ENCODE measurements at places on chromosomes 2 and 18. TPM values are rescaled to one million over a fixed set of nuclear protein-coding genes. Genes with fewer than 3 reads are reported as not detected.

TRIM54 gene
- not detected for total RNA-seq

SPEG gene
- 0.10 TPM for total RNA-seq

DPP4 gene
- total RNA-seq, result 1.2 TPM

ASAP2 gene
- total RNA-seq, result not detected

MRPS9 gene
- total RNA-seq, result 19.8 TPM

NEB gene
- total RNA-seq, result 5.1 TPM

KIAA2012 gene
- total RNA-seq, result not detected

RANBP2 gene
- 69.5 TPM for total RNA-seq

EGR4 gene
- total RNA-seq, result 0.30 TPM

MATN3 gene
- total RNA-seq, result not detected

SH2D6 gene
- total RNA-seq, result 1.1 TPM

VWA3B gene
- not detected for total RNA-seq

AQP4 gene
- total RNA-seq, result not detected

CLEC4F gene
- total RNA-seq, result not detected

TMEM17 gene
- not detected for total RNA-seq

GRCh38 chr2:101120124-101120996 lies 30.8 kb downstream of the TBC1D8 start:
- DNase-seq, result no peak

- no peak for DNase-seq
Measured at GRCh38 chr2:205555566-205556230, 126.6 kb upstream of the NRP2 start.

GRCh38 chr2:203533676-203534591 lies 1.2 kb downstream of the RAPH1 start:
- peak; percentile 18 for DNase-seq

GRCh38 chr2:68426848-68427579 lies 40.1 kb downstream of the FBXO48 start:
- peak; percentile 57 for DNase-seq

DNA sequence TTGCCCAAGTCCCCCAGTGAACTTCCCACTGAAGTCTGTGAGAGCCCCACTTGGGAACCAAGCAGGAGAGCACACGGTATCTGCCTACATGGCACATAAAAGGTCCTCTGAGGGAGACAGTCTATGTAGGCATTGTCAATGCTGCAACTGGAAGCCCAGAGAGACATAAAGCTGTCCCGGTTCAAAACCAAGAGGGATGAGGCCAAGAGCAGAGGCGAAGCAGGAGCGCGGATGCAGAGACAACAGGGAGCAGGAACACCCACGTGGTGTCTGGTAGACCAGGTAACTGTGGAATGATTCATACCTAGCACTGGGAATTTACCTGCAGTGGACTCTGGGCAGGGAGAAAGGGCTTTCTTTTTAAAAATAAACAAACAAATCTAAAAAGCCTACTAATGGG lies 233.1 kb upstream of the SOX11 start:
- no peak for DNase-seq

- no peak for DNase-seq
Measured at GRCh38 chr18:52160636-52161035, 179.4 kb upstream of the DCC start.

DNA sequence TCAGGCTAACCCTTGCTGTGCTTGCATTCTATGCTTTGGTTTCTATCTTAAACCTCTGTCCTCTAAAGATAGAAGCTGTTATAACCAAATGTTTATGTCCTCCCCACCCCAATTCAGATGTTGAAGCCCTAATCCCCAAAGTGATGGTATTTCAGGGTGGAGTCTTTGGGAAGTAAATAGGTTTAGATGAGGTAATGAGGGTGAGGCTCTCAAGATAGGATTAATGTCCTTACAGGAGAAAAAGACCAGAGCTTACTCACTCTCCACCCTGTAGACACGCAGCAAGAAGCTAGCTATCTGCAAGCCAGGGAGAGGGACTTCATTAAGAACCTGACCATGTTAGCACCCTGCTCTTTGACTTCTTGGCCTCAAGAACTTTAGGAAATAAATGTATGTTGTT lies 362.5 kb downstream of the ERBB4 start:
- no peak for DNase-seq

- DNase-seq, result no peak
Measured at GRCh38 chr2:31933066-31933465, 77.7 kb downstream of the MEMO1 start.

DNA sequence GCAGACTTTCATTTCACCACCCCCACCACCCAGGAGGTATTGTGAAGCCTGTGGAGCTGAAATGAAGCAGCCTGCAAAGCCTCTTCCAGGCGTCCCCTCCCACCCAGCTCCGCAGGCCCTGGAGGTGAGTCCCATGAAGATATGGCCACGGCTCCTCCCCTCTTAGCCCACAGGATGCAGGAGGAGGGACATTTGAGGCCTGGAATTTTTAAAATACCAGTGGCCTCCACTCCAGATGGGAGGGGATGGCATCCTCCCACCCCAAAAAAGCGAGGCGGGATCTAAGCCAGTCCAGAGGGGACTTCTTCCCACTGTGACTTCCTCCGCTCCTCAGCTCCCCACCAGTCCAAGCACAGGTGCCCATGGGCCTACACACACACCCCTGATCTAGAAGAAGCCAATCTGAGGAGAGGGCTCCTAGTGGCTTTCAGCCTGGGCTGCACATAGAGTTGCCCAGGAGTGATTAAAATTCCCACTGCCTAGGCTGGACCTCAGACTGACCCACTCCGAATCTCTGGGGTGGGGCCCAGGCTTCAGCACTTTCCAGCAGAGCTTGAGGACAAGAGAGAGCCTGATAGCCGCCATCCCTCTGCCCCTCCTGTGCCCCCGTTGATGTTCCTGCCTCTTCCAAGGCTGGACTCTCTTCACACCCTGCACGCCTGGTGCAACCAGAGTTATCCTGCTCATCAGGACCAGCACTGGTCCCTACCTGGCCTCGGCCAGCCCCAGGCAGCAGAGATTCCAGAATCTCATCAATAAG lies 206.9 kb downstream of the TNS1 start:
- DNase-seq, result no peak

DNA sequence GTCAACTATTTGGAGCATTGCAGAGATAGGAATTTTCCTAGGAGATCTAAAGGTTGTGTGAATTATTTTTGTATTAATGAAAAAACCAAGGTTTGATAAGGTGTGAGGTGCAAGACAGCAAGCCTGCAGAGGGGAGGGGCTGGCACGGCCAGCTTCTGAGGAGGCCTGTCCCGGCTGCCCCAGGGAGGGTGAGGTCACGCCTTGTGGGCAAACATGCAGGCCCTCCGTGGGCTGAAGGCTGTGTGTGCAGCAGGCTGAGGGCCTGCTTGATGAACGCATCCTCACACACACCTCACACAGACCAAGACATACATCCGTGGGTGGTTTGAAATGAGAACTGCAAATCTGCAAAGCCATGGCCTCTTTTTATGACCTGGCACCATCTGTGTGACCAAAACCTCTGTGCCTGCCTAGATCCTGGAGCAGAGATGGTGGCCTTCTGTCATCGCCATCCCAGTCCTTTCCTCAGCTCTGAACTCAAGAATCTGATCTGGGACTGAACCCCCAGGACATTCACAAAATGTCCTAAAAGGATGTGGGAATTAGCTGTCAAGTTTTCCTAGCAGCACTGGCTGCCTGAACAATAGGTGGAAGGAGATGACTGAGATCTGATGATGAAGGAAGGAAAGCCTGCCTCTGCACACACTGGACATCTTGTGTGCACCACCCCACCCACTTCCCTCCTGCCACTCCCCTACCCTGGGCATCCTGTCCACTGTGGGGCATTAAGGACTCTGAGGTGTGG lies 102.4 kb upstream of the MGAT4A start:
- DNase-seq, result no peak

DNA sequence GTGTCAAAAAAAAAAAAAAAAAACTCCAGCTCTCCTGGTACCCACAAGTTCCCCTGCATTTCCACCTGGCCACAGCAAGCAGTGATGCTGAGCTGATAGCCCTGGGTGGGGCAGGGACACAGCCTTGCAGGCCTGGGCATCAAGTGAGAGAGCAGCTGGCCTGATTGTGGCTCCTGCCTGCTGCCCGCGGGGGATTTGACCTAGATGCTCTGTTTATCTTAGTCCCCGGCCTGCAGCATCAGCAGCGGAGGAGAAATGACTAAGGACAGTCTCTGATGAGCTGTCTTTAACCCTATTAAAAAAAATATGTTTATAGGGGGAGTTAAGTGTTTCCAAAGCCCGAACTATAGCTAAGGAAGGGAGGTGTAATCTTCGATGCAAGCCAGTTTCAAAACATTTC lies 102.6 kb downstream of the MTCL1 start:
- DNase-seq, result no peak

DNA sequence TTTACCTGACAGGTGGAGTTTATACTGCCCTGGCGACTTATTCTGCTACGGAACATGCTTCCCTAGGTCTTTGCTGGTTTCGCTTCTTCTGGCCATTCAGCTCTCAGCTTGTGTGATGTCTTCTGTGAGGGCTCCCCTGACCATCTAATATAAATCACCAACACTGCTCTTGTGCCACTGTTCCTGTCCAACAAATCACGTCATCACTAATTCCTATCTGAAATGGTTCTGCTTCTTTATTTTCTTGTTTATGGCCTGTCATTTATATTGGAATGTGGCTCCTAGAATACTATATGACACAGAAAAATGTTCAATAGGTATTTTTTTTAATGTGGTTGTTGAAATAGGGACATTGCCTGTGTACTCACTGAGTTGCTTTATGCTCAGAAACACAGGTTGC lies 171.5 kb downstream of the CD8B2 start:
- no peak for DNase-seq

- no peak for DNase-seq
Measured at GRCh38 chr2:99808361-99809200, 318.8 kb upstream of the REV1 start.

GRCh38 chr2:196379600-196379999 lies 208.2 kb upstream of the STK17B start:
- DNase-seq, result no peak

DNA sequence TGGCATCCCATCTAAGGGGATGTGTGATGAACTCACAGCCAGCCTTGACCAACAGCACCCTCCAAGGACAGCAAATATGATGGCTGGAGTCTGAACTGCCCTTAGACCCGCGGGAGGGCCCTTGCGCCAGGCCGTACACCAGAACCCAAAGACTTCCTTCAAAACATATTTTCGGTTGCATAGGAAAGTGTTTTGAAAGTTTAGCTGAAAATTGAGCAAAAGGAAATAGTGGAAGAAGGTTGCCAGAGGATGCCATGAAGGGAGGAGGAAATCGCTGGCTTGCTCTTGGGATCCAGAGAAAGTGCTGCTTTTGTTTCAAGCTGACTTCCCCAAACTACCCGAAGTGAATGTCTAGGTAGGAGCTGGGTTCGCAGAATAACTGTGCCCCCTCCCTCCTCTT lies 61.3 kb downstream of the IL1R2 start:
- no peak for DNase-seq

- no peak for DNase-seq
Measured at GRCh38 chr18:6747646-6748045, 18.1 kb downstream of the ARHGAP28 start.

DNA sequence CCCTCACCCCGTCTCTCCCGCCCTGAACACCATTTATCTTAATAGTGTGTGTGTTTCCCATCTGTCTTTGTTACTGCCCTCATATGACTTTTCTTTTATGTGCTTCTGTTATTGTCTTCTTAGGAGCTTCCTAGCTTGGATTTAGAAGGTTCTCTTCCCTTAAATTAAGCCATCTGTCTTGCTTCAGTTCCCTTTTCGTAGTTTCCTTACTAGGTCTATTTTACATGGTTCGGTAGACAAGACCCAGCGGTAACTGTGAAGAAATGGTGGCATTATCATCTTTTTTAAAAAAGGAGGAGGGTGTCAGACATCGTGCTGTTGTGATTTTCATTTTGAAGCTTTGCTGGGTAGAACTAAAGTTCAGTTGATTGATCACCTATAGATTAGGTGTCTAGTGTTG lies 10.3 kb downstream of the NCK2 start:
- peak; percentile 62 for DNase-seq

GRCh38 chr2:61470965-61471904 lies at the start of gene USP34:
TSS of gene USP34 (minus strand) at chr2:61471087. CDS start at chr2:61470692, 395 bp downstream.
- DNase-seq, result peak; percentile 96

DNA sequence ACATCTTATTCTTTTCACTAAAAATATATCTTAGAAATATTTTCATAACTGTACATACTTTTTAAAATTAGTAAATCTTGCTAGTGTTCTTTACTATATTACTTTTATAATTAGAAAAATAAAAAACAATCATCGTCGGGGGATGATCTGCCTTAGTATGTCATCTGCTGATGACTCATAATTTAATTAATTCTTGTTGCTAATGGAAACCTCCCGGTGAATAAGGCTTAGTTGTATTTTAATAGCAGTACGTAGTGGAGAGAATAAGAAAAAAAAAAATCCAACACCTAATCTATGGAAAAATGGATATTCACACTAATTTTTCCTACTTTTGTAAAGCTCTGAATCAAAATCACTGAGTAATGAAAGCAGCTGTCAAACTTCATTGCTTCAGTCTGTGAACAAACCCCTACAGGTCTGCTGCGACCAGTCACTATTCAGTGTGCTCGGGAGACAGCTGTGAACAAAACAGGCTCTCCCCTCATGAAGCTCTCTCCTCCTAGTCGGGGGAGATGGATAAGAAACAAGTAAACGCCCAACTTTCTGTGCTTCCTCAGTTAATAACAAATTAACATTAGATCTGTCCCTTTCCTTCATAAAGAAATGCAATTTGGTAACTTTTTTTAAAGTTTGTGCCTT lies 97.4 kb upstream of the UPP2 start:
- no peak for DNase-seq

DNA sequence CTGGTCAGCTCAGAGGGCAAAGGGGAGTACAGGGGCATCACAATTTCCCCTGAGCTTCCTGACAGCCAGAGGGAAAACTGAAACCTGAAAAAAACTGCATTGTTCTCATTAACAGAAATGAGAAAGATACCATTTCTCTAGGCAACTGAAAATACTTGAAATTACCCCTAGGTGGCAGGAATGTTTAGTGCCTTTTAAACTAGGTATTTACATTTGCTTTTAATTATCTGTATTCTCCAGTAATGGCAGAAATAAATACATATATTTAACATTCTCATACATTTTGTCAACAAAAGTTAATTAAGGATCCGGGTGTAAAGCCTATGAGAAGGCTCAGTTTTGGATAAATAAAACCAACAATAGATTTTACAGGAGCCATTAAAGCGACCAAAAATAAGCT lies 34.5 kb downstream of the RPL31 start:
- DNase-seq, result no peak

DNA sequence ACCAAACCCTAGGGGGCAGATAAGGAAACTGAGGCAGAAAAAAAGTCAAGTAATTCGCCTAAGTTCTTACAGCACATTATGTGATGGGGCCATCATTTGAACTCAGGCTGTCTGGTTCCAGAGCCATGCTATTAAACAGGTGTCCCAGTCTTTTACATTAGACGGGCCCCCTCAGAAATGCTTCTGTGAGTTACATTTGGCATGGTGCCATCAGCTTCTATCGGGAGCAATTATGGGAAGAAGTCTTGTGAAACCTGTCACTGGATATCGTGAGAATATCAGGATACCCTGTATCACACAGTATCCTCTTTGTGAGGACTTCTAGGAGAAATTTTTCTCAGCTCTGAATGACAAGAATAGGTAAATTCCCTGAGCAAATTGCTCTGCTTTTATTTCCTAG lies 143.7 kb upstream of the NOSTRIN start:
- no peak for DNase-seq

- no peak for DNase-seq
Measured at GRCh38 chr2:182741620-182742019, 25.6 kb downstream of the DNAJC10 start.

- no peak for DNase-seq
Measured at GRCh38 chr2:69961496-69961895, at the start of gene ASPRV1. TSS of gene ASPRV1 (minus strand) at chr2:69961631. CDS start at chr2:69961436, 195 bp downstream.
